Naive thymus-derived CD4-positive, alpha-beta T cell (primary cell): ENCODE measurements at places on chromosomes 1 and 21. TPM values are rescaled to one million over a fixed set of nuclear protein-coding genes. Genes with fewer than 3 reads are reported as not detected.

GRCh38 chr1:194174528-194174927, 988.1 kb upstream of the B3GALT2 start:
- no peak overlapping the region for H3K4me3 ChIP-seq
- no peak overlapping the region for H3K27ac ChIP-seq
- H3K27me3 ChIP-seq = no peaks in the 10 kb centered on the region
- no peaks in the 10 kb centered on the region for H3K4me1 ChIP-seq

The GIPC2 gene
- total RNA-seq = not detected

- H3K27me3 ChIP-seq = no peaks in the 10 kb centered on the region
- H3K27ac ChIP-seq = no peak overlapping the region
- H3K4me3 ChIP-seq = no peak overlapping the region
- no peak for DNase-seq
These were observed 131.5 kb downstream of the DHRS3 start for GRCh38 chr1:12486401-12487005.

The KIRREL1 gene
- total RNA-seq = not detected

DNA sequence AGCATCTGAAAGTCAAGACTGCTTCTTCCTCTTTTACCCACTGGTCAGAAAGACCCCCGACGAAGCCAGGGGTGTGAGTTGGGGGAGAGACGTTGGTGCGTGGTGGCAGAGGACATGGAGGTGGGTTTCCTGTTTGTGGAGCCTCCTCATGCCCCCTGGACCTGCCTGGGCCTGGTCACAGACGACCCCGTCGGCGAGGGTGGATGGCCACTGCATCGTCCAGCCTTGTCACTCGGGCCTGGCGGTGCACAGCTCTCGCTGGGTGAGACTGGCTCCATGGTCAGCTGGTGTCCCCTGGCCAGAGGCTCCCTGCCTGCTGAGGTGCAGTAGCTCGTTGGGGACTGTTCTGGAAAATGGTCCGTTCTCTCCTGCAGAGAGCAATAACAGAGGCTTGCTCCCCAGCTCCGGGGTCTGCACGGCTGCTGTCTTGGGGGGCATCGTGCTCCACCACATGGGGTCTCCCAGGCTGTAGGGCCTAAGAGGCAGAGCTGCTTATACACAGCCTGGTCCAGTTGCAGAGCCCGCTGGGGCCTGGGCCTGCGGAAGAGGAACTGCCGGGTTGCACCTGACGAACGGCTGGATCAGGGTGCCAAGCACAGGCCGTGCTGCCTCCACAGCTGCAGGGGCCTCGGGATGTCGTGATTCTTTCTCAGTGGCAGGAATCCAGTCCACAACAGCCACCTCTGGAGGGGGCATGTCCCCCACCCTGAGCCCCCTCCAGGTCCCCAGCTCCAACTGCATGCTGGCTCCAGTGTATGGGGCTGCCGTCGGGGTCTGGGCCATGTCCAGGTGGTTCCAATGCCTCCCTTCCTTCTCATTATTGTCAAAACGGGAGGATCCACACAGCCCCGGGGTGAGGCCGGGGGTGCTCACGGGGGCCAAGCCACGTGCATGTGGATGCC, 18.0 kb upstream of the ACTRT2 start:
- H3K36me3 ChIP-seq = no peaks in the 10 kb centered on the region
- no peak overlapping the region for H3K4me3 ChIP-seq
- no peaks in the 10 kb centered on the region for H3K4me1 ChIP-seq
- no peak overlapping the region for H3K27ac ChIP-seq
- no peaks in the 10 kb centered on the region for H3K27me3 ChIP-seq

The CRYAA gene
- total RNA-seq = not detected

- H3K27ac ChIP-seq = no peak overlapping the region
- DNase-seq = no peak
- H3K4me3 ChIP-seq = no peak overlapping the region
- peaks cover 3% of the 10 kb centered on the region for H3K27me3 ChIP-seq
- no peaks in the 10 kb centered on the region for H3K36me3 ChIP-seq
These were observed 140.9 kb upstream of the CTTNBP2NL start for GRCh38 chr1:112255080-112255479.

The ETV3L gene
- total RNA-seq = not detected
